ENCODE measurements at places on chromosomes 3 and 15. TPM values are rescaled to one million over a fixed set of nuclear protein-coding genes. Genes with fewer than 3 reads are reported as not detected.

The CELF6 gene
- total RNA-seq: 0.19 TPM

The HDGFL3 gene
- 8.0 TPM for total RNA-seq

The TTLL3 gene
- 49.6 TPM for total RNA-seq

The C3orf85 gene
- not detected for total RNA-seq

The CMC1 gene
- 28.6 TPM for total RNA-seq

The LRTM1 gene
- total RNA-seq: not detected

The CCRL2 gene
- total RNA-seq: 1.3 TPM

The PRR20G gene
- total RNA-seq: not detected

GRCh38 chr15:33243393-33243792 is 48.9 kb upstream of the FMN1 start:
- H3K27ac ChIP-seq: no peak overlapping the region
- peaks cover 2% of the 10 kb centered on the region for H3K27me3 ChIP-seq
- no peak overlapping the region for H3K4me3 ChIP-seq
- H3K4me1 ChIP-seq: peaks cover 10% of the 10 kb centered on the region
- DNase-seq: no peak

DNA sequence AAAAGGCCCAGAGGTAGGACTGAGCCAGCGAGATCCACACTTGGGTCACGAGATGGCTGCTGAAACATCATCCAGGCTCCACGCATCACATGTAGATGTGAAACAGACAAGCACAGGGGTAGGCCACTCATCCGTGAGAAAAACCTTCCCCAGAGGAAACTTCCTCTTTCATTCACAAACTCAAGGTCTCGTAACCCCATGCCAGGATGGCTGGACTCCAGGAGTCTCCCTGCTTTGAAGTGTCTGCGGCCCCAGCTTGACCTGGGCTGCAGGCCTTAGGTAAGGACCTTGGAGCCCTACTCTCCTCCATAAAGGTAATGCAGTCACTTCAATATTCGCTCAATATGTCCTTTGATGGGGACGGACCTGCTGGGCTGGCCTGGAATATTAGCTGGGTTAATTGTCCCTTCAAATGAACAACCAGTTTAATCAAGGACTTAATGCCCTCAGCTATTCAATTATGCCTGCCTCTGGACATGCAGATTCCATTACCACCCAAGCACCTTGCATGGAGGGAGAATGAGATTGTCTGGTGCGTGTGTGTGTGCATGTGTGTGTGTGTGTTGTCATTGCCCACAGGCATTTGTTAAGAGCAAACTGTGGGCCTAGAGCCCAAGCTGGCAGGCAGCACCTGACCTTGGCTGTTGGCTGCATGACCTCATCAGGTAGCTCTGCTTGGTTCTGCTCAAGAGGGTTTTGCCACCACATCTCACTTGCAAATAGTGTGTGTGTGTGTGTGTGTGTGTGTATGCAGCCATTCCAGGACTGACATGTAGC is 186.9 kb upstream of the TLE3 start:
- no peaks in the 10 kb centered on the region for H3K27me3 ChIP-seq
- peaks cover 13% of the 10 kb centered on the region for H3K4me1 ChIP-seq
- H3K27ac ChIP-seq: no peak overlapping the region
- H3K4me3 ChIP-seq: no peak overlapping the region
- DNase-seq: peak; percentile 6

GRCh38 chr3:67875858-67876257 is 221.4 kb upstream of the SUCLG2 start:
- no peak overlapping the region for H3K4me3 ChIP-seq
- H3K4me1 ChIP-seq: no peaks in the 10 kb centered on the region
- no peaks in the 10 kb centered on the region for H3K36me3 ChIP-seq
- no peak overlapping the region for H3K27ac ChIP-seq

DNA sequence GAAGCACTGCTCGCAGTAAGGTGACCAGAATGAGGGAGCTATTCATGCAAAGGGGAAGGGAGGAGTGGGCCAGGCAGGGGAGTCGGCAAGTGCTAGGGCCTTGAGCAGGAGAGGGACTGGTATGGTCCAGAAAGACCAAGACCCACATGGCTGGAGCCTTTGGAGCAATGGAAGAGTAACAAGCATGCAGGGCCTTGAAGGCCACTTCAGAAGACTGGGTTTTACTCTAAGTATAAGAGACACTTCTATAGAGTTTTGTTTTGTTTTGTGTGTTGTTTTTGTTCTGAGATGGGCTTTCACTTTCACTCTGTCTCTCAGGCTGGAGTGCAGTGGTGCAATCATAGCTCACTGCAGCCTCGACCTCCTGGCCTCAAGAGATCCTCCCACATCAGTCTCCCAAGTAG is 42.0 kb downstream of the BFSP2 start:
- peak overlapping the region; percentile 48 for H3K4me3 ChIP-seq
- H3K36me3 ChIP-seq: peaks cover 1% of the 10 kb centered on the region
- peak overlapping the region; percentile 47 for H3K27ac ChIP-seq
- peaks cover 35% of the 10 kb centered on the region for H3K4me1 ChIP-seq
- H3K27me3 ChIP-seq: no peaks in the 10 kb centered on the region
- DNase-seq: peak; percentile 43

DNA sequence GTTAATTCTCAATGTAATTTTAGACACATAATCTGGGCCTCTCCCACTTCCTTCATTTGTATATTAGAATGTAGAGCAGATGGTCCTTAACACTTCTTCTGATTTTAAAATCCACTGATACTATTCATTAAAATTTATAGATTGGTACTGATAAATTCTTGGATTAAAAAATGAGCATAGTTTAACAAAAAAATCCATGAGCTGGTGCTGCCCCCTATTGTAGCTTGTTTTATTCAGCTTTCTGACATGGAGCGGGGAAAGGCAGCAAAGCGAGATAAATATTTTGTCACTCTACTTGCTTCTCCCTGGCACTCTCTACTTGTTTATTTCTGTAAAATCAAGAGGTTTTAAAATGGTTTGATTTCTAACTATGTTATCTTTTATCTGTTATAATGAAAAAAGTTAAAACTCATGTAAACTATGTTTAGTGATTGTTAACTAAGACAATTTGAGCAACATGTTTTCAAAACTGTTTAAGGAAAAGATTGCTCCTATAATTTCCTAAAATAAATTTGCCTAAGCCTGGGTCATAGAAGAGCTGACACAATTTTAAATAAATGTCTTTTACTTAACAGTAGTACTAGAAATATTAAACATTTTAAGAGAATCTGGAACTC is 26.5 kb upstream of the PLOD2 start:
- no peak for DNase-seq
- H3K27me3 ChIP-seq: peaks cover 8% of the 10 kb centered on the region
- no peaks in the 10 kb centered on the region for H3K4me1 ChIP-seq
- no peak overlapping the region for H3K27ac ChIP-seq

DNA sequence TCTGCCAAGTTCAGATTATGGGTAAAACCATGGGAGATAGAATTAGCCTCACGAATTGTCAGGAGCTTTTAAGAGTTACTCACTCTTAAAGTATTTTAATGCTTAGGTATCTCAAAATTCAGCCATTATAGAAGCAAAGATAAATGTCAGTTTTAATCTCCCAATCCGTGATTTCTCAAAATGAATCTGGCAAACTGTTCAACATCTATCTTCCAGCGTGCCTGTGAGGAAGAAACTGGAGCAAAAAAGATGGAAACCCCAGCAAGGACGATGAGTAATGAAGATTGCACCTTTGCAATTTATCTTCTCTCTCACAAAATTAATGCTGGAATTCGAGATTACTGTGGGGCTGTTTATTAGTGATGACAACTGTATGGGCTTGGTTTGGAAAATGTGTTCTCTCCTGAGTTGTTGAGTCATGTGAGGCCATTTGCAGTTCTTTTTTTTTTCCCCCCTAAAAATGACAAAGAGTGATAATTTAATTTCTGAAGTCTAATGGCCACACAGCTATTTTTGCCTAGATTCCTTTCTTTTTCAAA is 70.5 kb downstream of the PYDC2 start:
- H3K4me3 ChIP-seq: no peak overlapping the region
- H3K36me3 ChIP-seq: no peaks in the 10 kb centered on the region
- no peak for DNase-seq

- no peak overlapping the region for H3K4me3 ChIP-seq
- DNase-seq: no peak
- H3K27me3 ChIP-seq: no peaks in the 10 kb centered on the region
- no peak overlapping the region for H3K27ac ChIP-seq
Observed at GRCh38 chr3:162117961-162118360, 621.4 kb downstream of the OTOL1 start.

DNA sequence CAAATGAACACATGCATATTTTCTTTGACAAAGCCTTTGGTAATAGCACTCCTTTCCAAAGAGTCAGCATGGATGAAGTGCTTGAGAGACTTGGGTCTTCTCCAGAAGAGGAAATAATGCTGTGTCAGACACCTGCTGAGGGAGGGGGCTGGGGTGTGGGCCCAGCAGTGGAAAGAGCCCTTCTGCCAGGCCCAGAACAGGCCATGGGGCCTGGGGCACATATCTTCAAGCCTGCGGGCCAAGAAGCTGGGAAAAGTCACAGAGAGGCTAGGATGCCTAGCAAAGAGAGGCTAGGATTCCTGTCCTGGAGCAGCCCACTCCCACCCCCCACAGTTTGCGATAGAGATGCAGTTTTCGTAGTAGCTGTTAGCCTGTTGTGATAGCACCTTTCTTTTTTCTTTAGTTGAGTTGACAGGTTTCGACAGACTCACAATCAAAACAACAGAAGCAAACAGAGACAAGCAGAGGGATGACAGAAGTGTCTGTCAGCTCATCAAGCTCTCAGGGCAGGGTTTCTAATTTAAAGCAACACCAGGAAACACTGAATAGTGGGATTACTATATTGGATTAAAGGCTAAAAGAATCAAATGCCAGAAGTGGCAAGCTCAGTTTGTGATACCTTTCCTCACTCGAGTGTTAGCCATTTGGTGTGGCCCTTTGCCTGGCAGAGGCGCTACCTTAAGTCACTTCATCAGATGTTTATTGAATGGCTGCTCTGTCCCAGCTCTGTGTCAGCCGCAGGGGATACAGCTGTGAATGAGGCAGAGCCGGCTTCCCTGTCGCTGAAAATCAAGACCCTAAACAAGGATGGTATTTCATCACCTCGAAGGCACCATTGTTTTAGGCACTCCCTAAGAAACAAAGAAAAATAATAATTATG is 19.0 kb downstream of the CMTM7 start:
- H3K4me3 ChIP-seq: no peak overlapping the region
- H3K27ac ChIP-seq: peak overlapping the region; percentile 31
- no peak for DNase-seq
- no peaks in the 10 kb centered on the region for H3K27me3 ChIP-seq
- peaks cover 50% of the 10 kb centered on the region for H3K4me1 ChIP-seq

DNA sequence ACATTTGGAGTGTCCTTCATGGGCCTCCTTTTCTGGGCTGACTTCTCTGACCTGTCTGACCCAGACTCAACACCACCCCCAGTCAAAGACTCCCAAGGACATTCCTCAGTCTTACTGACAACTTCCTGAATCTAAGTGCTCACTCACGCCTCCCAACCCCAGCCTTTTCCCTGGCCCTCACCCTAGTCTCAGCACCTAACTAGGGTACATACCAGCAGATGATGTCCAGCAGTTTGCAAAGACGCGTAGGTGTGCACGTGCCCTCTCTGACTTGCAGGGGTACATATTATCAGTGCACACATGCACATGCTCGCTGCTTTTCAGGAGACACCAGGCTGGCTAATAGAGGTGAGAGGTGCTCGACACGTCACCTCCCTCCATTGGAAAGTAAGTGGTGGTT is 38.7 kb upstream of the SLCO2A1 start:
- peak; percentile 1 for DNase-seq
- no peaks in the 10 kb centered on the region for H3K4me1 ChIP-seq
- no peak overlapping the region for H3K4me3 ChIP-seq

DNA sequence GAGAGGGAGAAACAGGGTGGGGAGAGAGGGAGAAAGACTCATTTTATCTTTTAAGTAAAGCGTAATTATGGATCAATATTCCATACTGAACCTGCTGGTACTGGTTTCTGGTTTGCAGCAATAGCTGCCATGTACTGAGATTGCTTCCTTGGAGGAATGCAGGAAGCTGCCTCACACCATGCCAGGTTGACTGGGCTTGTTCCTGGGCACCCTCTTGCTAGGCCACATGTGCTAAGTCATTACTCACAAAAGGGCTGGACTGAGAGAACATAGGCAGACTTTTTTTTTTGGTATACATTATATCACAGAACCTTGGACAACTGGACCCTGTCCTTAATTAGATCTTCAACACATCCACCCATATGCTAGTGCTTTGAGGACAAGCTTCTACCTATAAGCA is 193.4 kb downstream of the ZNF621 start:
- no peaks in the 10 kb centered on the region for H3K36me3 ChIP-seq
- peaks cover 15% of the 10 kb centered on the region for H3K27me3 ChIP-seq
- H3K27ac ChIP-seq: no peak overlapping the region
- DNase-seq: no peak
- no peaks in the 10 kb centered on the region for H3K4me1 ChIP-seq
- no peak overlapping the region for H3K4me3 ChIP-seq

- no peak overlapping the region for H3K4me3 ChIP-seq
- peaks cover 73% of the 10 kb centered on the region for H3K4me1 ChIP-seq
- no peak for DNase-seq
- H3K27ac ChIP-seq: peak overlapping the region; percentile 61
- H3K27me3 ChIP-seq: no peaks in the 10 kb centered on the region
- peaks cover 62% of the 10 kb centered on the region for H3K36me3 ChIP-seq
Observed at GRCh38 chr3:152416808-152417580, 148.3 kb downstream of the MBNL1 start.

DNA sequence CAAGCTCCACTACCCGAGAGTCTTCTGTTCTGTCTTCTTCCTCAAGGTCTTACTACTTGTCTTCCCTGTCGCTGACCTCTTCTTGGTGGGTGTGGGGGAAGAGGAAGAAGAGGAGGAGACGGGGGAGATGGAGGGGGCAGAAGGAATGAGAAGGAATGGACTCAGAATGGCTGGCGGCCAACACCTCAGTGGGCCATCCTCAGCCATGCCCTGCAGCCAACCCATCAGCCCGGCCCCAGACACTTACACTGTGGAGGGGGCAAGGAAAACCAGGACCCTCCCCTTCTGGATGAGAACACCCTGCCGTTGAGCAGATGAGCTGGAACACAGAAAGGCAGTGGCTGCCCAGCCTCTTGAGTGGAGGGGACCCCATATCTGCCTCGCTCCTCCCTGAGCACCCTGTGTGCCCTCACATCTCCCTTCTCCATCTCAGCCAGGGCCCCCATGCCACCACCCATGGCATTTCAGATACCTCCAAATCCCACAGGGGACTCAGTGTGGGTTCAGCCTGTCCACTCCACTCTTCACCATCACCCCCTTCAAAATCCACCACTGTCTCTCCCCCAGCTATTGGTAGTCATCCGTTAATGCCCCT is 45.5 kb upstream of the PRR23E start:
- no peak overlapping the region for H3K4me3 ChIP-seq
- DNase-seq: no peak
- peaks cover 2% of the 10 kb centered on the region for H3K27me3 ChIP-seq
- H3K4me1 ChIP-seq: no peaks in the 10 kb centered on the region
- no peaks in the 10 kb centered on the region for H3K36me3 ChIP-seq
- no peak overlapping the region for H3K27ac ChIP-seq

GRCh38 chr15:81471151-81471550 is 97.1 kb upstream of the TMC3 start:
- peaks cover 18% of the 10 kb centered on the region for H3K27me3 ChIP-seq
- H3K4me1 ChIP-seq: no peaks in the 10 kb centered on the region
- peaks cover 4% of the 10 kb centered on the region for H3K36me3 ChIP-seq
- H3K4me3 ChIP-seq: no peak overlapping the region
- no peak for DNase-seq

- H3K36me3 ChIP-seq: no peaks in the 10 kb centered on the region
- H3K27me3 ChIP-seq: peaks cover 10% of the 10 kb centered on the region
- no peak overlapping the region for H3K27ac ChIP-seq
Observed at GRCh38 chr15:68584756-68585573, 6.2 kb downstream of the CORO2B start.

GRCh38 chr3:21520106-21520963 is 230.7 kb downstream of the ZNF385D start:
- H3K4me1 ChIP-seq: no peaks in the 10 kb centered on the region
- no peak overlapping the region for H3K27ac ChIP-seq
- H3K4me3 ChIP-seq: no peak overlapping the region
- DNase-seq: no peak
- H3K36me3 ChIP-seq: no peaks in the 10 kb centered on the region
- no peaks in the 10 kb centered on the region for H3K27me3 ChIP-seq

Data from activated CD4-positive, alpha-beta memory T cell treated with anti-CD3 and anti-CD28 coated beads for 36 hours (primary cell).